ENCODE measurements at places on chromosomes 2 and 18.
A peak's percentile ranks its signal among the peaks of the same experiment; 100 is the strongest.

GRCh38 chr18:40159141-40160017 lies 1795.7 kb upstream of the PIK3C3 start:
- DNase-seq, result no peak

GRCh38 chr2:165847001-165847400 lies 53.0 kb upstream of the GALNT3 start:
- no peak for DNase-seq

- no peak for DNase-seq
Observed at GRCh38 chr18:79533146-79533545, 137.4 kb downstream of the NFATC1 start.

GRCh38 chr2:25895018-25895417 lies 16.7 kb upstream of the ASXL2 start:
- DNase-seq, result peak; percentile 50

DNA sequence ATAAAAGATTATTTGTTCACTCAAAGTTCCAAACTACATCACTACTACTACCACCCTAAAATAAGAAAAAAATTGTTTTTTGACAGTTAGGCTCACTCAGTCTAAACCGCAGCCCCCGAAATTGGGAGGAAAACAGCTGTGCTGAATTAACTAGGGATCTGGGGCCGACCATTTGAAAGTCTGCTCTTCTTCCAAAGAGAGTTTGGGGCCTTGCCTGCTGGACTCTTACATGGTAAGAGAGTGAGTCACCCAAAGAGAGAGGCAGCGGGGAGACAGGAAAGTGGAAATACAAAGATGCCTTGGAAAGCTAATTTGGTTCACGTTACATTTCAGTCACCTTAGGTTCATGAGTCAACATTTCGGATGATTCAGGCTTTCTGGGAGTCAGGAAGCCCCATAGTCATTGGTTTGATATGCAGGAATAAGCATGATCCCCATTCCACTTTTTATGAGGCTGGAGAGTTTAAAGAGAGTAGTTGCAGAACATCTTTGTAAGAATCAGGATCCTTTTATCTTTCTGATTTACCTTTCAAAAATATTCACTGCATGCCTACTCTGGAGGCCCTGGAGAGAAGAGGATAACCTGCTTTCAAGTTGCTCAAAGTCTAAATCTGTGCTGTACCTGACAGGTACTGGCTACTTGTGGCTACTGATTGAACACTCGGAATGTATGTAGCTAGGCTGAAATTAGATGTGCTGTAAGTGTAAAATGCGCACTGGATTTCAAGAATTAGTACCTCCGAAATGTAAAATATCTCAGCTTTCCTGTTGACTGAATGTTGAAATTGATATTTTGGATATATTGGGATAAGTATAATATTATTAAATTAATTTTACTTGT lies 995 bp upstream of the RTN4 start:
- DNase-seq, result no peak

DNA sequence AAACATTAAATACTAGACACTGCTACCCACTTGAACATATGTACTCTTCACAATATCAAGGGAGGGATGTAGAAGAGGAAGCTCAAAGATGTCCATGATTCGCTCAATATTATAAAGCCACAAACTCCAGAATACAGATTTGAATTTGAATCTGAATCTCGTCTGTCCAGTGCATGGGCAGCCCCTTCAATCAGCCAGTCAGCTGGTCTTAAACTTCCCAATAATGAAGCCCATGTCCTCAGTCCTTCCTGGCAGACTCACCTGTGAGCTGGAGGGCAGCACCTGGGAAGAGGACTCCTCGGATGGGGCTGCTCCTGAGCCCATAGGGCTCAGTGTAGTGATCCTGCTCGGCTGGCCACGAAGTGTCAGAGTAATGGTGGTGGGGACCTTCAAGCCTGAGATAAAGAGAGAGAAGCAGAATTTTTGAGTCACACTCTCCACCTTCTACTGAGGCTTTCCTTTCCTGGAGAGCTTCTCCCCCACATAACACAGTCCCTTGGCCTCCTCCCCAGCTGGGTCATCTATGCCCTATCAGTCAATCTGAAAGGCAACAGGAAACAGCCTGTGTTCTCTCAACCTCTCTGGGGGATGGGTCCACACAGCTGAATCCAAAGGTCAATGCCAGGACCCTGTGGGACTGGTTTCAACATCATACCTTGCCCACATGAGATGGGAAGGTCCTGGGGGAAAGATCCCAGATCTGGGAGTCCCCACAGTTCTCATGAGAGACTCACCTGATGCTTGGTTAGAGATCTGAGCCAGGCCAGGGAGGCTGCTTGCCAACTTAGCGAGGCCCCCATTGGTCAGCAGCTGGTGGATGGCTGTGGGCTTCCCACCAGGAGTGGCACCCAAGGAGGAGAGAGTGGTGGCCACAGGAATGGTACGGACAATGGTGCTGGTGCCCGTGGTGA lies 36.5 kb downstream of the KANSL3 start:
- DNase-seq, result no peak

GRCh38 chr2:222884805-222885424 lies 24.1 kb downstream of the ACSL3 start:
- no peak for DNase-seq

DNA sequence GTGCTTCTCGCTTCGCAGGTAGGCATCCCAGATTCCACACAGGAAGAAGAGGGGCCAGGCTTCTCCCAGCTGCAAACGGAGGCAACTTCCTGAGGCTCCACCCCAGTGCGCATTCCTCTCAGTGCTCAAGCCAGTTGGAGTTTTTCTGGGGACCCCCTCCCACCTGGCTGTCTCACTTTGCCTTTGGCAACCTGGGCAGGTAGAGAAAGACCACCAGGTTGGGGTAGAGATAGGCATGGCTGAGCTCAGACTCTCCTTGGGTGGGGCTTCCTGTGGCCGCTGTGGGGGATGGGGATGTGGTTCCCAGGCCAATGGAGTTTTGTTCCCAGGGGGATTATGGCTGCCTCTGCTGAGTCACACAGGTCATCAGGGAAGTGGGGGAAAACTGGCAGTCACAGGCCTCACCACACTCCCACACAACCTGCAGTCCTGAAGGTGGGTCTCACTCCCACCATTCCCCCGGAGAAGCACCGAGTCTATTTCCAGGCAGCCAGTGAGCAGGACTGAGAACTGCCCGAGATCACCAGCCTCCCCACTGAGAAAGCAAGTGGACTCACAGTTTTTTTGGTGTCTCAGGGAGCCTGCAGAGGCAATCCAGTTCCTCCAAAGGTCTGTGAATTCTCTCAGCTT lies 38.1 kb downstream of the SLC39A10 start:
- DNase-seq, result no peak

DNA sequence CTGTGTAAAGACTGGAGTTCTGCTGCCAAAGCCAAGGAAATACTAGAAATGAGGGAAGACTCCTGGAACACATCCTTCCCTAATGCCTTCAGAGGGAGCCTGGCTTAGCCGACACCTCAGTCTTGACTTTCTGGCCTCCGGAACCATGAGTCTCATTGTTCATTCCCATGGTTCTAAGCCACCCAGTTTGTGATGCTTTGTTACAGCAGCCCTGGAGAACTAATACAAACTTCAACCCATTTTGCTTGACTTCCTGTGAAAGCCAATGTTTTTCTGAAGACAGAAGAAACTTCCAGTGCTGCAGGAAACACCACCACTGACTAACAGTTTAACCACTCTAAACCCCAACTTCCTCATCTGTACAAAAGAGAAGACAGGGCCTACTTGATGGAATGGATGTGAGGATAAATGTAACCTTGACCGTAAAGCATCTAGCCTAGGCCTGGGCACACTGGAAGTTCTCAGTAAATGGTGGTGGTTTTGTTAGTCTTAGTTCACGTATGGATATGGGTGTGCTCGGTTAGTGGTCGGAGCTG lies 85.9 kb upstream of the RFX8 start:
- DNase-seq, result no peak

DNA sequence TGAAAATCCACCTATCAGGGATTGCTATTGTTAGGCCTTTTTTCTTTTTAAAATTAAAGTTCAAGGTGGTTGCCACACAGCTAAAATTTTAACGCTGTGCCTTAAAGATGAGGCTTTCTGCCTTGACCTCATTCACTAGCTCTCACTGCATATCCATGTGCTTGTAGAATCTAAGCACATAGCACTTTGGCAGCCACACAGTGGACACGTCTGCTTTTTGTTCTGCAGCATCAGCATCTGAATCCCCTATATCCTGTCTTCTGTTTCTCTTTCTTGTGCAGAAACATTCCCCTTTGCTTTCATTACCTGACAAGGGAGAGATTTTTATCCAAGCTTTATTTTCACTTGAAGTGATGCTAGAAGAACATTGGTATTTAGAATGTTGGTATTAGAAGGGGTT lies 38.1 kb downstream of the RALB start:
- no peak for DNase-seq

DNA sequence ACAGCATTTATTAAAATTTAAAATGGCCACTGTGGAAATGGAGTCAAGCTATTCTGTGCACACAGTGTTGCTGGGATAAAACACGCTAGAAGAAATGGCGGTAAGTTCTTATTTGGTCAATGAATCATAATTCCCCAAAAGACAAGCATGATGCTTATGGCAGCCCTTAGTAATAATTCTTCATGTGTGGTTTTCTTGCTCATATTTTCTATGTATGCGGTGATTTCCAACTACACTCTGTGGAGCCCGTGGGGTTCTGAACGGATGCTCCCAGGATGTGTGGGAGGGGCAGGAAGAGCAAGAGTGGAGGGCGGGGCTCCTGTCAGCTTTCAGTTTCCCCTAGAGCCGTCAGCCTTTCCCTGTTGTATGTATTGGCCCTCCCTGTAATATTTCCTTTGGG lies 91.7 kb upstream of the RMDN2 start:
- no peak for DNase-seq

- no peak for DNase-seq
Observed at GRCh38 chr2:232894746-232895145, 24.7 kb downstream of the SNORC start.

- no peak for DNase-seq
Observed at GRCh38 chr18:50080932-50081560, 113.9 kb downstream of the MYO5B start.
